ENCODE measurements at places on chromosomes 1 and 21.
A peak's percentile ranks its signal among the peaks of the same experiment; 100 is the strongest.

- DNase-seq, result no peak
Observed at GRCh38 chr1:30303387-30303786, 420.0 kb downstream of the MATN1 start.

GRCh38 chr1:27527890-27528817, 38.2 kb upstream of the WASF2 start:
- peak; percentile 82 for DNase-seq

GRCh38 chr1:9596415-9597123, 7.9 kb downstream of the TMEM201 start:
- no peak for DNase-seq

DNA sequence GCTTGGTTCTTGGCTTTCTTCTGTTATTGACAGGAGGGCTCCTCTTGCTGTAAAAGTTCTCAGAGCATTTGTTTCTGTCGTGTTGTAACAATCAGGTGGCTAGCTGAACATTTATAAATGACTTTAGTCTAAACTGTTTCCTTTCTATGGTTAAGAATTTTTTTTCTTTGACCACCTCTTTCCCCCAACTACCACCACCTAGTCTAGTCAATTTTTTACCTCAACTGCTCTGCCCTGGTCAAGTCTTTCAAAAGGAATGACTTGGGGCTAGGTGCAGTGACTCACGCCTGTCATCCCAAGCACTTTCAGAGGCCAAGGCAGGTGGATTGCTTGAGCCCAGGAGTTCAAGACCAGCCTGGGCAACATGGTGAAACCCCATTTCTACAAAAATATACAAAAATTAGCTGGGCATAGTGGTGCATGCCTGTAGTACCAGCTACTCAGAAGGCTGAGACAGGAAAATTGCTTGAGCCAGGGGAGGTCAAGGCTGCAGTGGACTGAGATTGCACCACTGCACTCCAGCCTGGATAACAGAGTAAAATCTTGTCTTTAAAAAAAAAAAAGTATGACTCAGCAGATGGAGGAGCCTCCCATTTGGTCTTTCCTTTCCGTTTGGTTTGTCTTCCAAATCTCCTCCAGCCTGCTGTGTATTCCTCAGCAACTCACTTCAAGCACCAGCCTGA, 40.7 kb downstream of the MAP3K21 start:
- DNase-seq, result no peak

DNA sequence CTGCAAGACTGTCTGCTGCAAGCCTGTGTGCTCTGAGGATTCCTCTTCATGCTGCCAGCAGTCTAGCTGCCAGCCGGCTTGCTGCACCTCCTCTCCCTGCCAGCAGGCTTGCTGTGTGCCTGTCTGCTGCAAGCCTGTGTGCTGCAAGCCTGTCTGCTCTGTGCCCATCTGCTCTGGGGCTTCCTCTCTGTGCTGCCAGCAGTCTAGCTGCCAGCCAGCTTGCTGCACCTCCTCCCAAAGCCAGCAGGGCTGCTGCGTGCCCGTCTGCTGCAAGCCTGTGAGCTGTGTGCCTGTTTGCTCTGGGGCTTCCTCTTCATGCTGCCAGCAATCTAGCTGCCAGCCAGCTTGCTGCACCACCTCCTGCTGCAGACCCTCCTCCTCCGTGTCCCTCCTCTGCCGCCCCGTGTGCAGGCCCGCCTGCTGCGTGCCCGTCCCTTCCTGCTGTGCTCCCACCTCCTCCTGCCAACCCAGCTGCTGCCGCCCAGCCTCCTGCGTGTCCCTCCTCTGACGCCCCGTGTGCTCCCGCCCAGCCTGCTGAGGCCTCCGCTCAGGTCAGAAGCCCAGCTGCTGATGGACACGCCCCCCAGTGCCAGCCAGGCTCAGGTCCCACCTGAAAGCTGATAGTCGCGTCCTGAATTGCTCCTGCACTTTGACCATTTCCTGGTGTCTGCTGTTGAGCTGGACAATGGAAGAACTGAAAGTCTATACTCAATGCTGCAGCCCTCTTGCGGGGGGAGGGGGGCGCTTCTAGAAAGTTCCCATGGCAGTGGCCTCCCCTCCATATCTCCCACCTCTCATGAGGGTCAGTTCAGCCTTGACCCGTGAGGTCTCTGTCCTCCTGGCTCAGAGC, 1.2 kb downstream of the KRTAP10-4 start:
- peak; percentile 72 for DNase-seq

DNA sequence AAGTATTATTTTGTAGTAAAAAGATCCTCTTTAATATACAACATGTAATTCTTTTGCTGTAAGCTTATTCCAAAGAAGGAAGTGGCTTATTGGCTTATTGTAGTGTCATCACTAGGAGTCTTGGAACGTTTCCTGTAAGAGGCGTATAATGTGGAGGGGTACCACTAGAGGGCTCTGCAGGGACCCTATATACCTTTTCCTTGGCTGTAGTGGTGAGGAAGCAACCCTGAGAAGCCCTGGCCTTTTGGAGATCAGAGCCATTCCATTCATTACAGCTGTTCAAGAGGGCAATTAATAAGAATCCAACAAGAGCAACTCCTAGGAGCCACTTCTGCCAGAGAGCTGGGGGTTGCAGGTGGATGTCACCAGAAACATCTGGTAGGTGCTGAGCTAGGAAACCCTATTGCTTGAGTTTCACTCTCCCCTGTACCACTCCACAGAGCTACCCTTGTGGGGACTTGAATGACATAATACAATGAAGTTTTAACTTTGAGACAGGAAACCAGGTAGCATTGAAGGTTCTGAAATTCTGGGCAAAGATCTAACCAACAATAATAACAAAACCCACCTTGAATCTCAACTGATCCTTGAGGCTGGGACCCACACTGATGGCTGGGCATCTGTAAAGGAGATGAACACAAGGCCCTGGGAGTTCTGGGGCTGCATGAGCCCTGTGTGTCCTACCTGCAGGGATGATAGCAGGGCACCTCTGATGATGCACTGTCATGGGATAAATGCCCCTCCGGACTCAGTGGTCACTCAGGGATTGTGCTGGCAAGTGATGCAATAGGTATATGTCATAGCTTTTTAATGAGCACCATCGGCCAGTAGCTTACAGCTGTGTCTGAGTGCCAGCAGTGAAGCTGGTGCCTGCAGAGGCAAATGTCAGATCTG, 160.2 kb upstream of the COA6 start:
- peak; percentile 79 for DNase-seq

DNA sequence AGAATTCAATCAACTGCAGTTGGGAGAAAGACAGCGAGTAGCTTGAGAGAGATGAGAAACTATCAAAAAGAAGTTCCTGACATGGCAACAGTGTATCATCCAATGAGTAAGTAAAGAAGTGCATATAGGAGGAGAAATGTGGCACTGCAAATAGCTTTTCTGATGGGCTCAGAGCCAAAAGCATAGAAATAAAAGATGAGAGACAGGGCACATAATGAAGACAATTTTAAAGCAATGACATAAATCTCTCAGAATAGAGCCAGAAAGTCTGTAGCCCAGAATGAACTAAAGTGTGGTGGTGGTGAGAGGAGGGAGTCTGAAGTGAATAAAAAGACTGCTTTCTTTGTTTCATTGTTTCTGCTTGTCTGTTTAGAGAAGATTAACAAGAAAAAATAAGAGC, 34.3 kb downstream of the TNFSF18 start:
- DNase-seq, result no peak

DNA sequence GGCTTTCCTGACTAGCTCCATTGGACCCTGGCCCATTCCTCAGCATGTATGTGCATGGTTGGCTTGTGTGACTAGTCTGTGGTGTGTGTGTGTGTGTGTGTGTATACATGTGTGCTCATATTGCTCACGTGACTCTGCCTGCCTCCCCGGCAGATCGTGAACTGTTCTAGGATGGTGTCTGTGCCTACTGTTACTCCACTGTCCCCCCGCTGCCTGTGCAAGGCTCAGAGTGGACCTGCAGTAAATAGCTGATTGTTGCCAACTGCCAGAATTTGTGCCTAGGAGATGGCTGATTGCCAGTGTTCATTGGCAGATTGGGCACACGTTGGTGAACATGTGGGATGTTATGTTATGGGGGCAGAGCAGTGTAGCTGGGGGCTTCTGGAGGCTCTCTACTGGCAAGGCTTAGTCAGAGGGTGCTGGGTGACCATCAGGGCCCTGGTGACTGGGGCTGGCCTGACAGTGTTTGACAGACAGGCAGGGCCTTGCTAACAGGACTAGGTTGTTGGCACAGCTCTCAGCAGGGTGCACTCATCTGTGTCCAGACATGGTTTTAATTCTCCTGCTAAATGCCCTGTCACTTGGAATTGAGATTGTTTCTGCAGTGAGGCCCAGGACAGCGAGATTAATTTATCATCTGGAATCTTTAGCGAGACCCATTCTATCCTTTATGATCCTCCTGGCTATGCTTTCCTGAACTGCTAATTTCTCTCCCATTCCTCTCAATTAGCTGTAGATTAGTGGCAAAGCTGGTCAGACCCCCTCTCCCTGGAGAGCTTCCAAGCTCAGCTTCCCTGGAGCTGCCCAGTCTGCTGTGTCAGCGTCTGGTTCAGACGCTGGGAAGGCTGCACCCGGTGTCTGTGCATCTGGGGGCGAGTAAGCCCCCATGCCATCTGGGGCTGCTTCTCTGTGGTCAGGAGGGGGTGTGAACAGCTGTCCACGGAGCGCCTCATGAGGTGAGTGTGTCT, 20.8 kb downstream of the SLC6A17 start:
- DNase-seq, result no peak

GRCh38 chr1:73914951-73915350, 283.0 kb downstream of the LRRIQ3 start:
- no peak for DNase-seq

DNA sequence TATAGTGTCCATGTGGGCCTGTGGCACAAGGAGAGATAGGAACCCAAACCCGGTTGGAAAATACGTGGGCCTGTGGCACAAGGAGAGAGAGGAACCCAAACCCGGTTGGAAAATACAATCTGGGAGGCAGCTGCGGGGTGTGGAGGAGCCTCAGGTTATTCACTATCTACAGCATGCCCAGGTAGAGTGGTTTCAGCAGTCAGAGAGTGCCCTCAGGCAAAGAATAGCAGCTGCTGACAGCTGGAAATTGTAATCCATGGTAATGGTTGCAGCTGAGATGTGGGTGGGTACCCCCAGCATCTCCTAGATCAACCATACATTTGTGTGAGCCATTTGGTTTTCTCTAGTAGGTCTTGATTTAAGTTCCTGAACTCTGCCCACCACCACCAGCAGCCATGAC, 25.8 kb upstream of the MGST3 start:
- no peak for DNase-seq

DNA sequence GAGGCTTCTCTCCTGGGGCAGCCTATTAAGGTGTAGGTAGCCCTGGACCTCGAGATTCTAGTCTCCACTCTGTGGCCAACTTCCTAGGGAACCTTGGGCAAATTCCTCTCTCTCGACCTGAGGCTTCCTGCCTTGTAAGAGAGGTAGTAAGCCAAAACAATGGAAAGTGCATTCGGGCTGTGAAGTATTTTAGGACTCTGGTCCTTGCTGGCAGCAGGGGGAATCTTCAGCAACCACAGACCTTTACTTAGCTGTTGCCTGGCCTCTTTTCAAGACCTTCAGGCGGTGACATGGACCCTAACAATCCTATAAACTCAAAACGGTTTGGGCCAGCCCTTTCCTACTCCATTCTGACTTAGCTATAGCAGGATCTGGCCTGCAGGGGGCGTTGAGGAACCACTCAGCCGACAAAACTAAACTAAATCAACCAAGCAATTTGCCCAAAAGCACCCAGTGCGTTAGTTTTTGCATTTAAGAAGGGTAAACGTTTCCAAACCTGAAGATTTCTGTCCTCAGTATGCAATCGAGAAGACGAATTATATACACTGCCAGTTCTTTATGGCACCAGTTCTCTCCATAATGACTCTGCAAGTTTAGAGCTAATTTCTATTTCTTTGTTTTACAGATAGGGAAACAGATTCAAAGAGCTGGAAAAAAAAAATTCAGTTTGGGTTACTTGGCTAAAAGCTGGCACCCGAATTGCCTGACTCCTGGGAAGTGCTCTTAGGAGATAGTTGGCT, 10.9 kb upstream of the SESN2 start:
- DNase-seq, result peak; percentile 62

DNA sequence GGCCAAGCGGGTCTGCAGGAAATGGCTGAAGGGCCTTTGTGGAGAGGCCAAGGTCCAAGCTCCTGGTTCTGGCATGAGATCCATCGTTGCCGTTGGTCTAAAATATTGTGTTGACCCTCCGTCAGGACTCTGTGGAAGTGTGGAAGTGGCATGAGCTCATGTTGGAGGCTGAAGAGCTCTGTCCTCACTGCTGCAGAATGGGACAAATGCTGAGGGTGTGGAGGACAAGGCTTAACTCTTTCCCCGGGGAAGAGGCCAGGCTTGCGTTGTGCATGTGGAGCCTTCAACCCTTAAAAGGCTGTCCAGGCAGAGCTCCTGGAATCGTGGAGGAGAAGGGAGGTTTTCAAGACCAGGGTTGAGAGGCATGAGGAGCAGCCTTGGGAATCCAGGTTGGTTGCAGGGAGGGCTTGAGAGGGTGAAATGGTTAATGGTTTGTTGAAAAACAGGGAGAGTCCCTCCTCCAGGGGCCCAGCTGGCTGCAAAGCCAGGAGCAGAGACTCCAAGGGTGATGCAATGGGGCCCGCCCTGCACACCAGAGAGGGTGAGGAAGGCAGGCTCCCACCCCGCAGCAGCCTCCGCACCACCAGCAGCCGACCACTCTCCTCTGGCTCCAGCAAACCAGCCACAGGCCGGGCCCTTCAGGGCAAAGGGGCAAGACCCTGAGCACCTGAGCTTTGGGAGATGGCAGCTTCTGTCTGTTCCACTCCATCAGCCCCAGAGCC, 6.7 kb upstream of the AHCYL1 start:
- DNase-seq, result no peak

DNA sequence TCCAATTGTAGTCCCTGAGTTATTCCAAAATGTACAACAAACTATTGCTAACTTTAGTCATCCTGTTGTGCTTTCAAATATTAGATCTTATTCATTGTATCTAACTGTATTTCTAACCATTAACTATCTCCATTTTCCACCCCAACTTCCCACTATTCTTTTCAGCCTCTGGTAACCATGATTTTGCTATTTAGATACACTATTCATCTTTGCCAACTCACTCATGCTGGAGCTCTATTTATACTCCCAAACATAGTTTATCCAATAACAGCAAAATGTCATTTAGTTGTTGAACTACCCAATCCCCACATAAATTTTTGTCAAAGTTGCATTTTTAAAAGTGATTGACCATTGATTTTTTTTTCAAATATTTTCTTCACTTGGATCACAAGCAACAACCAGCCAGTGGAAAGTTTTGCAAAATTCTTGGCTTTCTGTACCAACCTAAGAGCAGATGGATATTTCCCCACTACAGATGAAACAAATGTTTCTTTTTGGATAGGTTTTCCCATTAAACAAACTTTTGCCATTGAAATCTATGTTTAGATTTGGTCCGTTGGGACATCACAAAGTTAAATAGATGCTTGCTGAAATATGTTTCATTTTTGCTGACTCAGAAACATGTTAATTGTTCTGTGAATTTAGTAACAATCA, 866.0 kb downstream of the LTN1 start:
- no peak for DNase-seq
